Glomerular endothelial cell (primary cell): ENCODE measurements at places on chromosomes 3 and 15.

GRCh38 chr3:175526609-175527280 lies 667.6 kb downstream of the NAALADL2 start:
- DNase-seq, result no peak

DNA sequence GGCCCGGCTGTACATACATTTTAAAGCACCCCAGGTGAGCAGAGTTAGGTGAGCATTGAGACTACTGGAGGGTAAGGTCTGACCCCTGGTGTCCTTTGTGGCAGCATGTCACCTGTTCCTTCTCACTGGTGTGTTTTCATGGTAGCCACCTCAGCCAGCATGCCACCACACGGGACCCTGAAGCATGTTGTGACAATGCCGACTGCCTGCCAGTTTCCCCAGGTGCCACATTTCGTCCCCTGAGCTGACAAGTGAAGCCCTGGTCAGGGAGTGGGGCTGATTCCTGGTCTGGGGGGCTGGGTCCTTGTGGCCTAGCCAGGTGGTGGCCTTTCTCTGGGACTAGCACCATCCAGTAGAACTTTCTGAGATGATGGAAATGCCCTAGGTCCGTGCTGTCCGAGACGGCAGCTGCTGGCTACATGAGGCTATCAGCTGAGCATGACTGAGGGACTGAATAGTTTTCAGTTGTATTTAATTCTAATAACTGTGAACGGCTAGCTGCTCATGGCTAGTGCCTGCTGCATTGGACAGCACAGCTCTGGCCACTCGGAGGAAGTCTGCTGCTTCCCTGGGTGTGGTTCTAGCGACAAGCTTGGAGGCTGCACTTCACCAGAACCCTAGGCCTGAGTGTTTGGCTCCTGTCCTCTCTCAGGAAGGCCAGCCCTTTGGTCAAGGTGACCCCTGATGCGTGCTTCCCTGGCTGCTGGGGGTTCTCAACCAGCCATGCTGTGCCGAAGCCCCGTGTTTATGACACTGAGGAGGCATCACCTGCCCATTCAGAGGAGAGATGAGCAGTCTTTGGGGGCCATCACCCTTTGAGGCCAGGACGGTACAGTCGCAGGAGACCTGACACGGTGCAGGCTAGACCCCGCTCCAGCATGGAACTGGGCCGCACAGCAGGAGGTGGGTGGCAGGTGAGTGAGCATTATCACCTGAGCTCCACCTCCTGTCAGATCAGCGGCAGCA lies 3.9 kb downstream of the C3orf22 start:
- DNase-seq, result no peak

- no peak for DNase-seq
Measured at GRCh38 chr15:65290228-65290627, 3.5 kb upstream of the PARP16 start.

GRCh38 chr15:69661446-69661845 lies 208.8 kb downstream of the RPLP1 start:
- DNase-seq, result no peak

DNA sequence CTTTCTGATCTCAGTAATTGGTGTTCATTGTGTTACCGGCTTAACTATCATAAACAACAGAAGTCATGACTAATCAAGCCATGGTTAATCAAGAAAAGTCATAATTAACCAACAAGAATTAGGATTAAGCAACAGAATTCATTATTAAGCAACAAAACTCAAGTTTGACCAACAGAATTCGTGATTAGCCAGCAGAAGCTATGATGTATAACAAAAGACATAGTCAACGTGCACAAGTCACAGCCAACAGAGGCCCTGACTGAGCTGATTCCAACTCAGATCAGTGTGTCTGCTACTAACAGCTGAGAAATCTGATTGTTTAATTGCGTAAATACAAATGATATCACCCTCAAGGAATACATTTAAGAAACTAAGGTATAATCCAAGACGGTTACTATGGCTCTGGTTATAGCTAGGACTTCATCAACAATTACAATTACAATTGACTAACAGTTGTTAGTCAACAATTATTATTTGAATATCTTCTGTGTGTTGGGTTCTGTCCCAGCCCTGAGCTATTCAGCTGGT lies 67.7 kb downstream of the RARB start:
- no peak for DNase-seq

- no peak for DNase-seq
Measured at GRCh38 chr15:63449731-63450130, 54.7 kb upstream of the USP3 start.
